ENCODE measurements at places on chromosomes 6 and 20.

DNA sequence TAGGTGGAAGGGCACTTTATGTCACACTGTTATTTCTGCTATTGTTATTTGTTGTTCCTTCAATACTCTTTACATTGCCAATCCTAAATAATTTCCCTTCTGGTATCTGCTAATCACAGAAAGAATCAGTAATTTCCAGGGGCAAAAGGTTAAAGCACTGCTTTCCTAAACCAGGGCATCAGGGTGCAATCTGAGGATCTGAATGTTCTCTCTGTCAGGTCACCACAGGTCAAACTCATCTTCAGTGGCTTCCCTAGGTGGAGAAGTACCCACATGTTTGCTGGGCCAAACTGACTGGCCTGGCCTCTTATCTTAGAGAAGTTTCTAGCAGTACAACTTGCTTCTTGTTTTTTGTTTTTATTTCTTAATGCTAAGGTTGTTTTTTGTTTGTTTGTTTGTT, 118.7 kb downstream of the OPRM1 start:
- DNase-seq = no peak

DNA sequence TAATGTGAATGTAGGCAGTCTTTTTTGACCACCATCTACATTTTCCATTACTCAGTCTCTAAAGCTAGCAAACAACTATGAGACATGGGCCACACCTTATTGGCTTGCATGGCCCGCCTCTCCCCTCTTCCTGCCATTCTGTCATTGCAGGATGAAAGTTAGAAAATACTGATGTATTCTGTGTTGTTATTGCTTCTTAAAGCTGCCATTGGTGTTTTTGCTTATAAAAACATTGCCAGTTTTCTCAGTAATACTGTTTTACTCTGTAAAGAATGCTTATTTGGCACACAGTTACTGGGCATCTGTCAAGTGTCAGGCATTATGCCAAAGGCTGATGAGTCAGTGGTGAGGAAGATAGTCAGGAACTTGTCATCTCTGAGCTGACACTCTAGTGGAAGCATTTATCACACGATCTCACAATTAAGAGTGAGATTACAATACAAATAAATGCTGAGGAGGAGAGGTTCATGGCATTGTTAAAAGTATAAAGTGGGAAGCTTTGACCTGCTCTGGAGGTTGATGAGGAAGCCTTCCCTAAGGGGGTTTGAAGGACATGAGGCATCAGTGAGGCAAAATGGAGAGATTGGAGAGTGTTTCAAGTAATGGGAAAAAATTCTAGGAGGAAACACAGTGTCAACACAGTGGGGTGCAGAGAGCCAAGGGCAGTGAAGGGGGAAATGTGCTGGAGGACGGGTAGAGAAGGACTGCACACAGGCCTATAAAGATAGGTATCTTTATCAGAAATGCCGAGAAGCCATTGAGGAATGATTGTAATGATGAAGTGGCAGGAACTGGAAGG, 14.7 kb downstream of the KLHL32 start:
- DNase-seq = peak; percentile 70

DNA sequence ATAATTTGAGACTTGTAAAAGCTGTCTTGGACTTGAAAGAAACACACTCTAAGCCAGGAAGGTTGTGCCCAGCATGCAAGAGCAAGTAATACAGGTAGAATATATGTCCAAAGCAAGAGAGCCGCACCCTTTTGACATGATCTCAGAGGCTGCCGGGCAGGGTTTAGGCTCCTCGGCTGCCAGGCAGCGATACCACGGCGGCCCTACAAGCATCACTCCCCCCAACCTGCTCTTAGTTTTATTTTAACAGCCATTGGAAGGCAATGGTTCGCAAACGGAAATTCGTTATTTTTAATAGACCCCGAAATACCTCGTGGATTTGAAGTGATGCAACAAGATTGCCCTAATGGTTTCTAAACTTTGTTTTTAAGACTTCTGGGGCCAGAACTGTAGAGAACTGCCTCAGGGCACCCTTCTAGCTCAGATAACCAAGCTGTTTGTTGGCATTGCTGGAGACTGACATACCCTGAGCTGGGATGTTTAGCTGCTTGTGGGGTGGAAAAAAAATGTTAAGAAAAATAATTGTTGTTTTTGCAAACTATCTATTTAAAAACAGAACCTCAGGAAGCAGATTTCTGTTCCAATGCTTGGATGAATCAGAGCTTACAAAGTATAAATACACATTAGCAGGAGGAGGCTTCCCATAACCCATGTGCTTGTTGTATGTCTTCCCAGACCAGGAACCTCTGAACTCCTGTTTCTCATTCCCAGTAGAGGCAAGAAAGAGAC, 39.0 kb downstream of the JAG1 start:
- no peak for DNase-seq

DNA sequence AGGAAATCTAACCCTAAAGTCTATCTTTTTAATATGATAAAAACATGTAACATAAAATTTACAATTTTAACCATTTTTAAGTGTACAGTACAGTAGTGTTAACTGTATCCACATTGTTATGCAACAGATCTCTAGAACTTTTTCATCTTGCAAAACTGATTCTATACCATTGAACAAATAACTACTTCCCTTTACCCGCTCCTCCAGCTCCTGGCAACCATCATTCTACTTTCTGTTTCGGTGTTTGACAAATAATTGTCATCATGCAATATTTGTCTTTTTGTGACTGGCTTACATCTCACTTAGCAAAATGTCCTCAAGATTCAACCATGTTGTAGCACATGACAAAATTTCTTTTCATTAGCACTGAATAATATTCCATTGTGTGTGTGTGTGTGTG, 203.2 kb downstream of the SIM1 start:
- DNase-seq = no peak

DNA sequence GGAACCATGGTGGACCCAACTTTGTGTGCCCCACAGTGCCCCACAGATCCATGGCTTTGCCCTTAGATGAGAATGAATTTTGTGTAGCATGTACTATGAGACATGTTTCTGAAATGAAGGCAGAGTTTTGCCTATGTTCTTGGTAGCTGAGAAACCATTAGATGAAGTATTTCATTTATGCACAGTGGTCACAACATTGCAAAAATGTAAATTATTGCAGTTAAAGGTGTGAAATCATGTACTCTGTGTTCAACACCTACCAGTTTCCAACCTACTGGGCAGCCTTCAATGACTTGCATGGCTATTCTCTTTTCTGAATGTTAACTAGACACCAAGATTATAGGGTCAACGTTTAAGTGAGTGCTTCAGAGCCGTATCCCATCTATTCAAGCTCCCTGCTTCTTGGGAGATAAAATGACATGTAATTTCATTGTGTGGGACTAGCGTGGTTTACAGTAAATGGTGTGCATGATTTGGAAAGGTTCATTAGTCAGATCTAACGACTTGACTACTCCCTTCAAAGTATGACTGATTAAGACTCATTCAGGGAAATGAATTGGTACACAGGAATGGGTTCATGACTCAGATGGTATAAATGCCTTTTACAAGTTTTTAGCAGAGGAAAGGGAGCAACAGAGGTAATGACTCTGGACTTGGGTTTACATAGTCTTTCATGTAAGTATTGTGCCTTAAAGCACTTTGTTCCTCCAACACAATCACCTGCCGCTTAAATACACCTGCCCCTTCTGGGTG, 106.1 kb upstream of the AKIRIN2 start:
- DNase-seq = peak; percentile 75

DNA sequence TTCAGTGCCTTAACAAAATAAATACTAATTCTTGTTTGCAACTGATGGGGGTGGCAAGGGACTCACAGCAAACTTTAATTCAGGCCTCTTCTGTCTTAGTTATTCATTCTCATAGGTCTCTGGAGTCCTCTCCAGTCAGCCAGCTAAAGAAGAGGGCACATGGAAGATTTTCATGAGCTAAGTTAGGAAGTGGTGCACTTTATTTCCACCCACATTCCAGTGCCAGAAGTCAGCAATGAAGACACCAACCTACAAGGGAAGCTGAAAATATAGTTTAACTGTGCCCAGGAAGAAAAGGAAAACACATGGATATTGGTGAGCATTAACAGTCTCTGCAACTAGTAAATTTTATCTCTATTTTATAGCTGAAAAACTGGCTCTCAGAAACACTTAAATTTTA, 16.7 kb upstream of the IRAK1BP1 start:
- peak; percentile 7 for DNase-seq

DNA sequence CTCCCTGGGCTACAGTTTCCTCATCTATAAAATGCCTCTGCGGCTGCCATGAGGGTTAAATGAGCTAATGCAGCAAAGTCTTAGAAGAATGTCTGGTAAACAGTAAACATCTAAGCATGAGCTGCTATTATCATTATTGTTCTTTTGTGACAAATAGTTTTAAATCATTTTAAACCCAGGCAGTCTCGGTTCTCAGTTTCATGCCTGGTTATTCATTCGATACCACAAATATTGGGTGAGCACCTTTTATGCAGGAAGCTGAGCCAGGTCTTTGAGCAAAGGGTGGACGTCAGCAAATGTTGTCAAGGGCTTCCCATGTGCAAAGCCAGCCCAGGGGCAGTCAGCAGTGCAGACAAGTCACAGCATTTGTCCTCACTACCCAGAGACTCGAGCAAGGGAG, 128.7 kb downstream of the NFATC2 start:
- DNase-seq = no peak

DNA sequence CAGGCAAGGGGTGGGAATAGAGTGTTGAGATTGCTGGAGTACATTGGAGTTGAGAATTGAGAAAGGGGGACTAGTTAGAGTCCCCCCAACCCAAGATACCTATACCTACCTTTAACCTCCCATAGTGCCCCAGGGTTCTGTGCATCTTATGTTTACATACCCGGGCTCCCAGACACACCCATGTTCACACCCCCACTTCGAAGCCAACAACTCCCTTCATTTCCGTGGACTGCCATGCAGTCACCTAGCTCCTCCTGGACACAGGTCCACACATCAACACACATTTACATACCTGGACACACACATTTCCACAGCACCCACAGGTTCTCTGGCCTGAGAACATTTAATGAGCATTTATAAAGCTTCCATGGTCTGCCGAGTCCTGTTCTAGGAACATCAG, 5.1 kb downstream of the TMEM63B start:
- DNase-seq = no peak

GRCh38 chr6:149081281-149081680, 236.2 kb upstream of the TAB2 start:
- no peak for DNase-seq

GRCh38 chr6:5624256-5624655, 362.9 kb downstream of the FARS2 start:
- DNase-seq = no peak

DNA sequence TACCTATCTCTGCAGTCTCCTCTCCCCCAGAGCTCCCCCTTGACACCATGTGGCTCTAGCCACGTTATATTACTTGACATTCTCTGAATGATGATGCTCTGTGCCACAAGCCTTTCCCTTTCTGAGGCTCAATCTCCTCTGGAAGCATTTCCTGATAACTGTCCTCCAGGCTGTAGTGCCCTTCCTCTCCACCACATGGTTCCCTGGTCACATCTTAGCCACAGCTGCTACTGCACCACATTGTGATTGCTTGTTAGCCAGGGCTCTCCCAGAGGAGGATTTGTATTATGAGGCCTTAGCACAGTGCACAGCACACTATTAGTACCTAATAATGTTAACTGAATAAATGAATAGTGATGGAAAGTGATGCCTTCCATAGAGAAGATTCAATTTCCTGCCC, 63.9 kb upstream of the RCAN2 start:
- DNase-seq = no peak

DNA sequence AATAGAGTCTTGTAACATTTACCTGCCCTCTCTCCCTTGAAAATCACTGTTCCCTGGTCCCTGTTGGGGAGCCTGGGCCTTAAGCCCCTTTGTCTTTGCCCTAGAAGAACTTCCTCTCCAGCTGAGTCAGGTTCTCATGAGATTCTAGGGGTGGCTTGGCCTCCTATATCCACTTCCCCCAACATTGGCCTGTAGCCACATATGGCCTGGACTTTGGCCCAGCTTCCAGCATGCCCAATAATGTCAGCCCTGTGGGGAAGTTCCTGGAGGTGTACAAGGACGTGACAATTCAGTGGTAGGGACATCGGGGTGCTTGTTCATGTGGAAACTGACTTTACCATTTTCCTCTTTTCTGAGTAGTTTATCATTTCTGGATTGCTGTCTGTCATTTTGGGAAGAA, 17.2 kb upstream of the MAS1L start:
- no peak for DNase-seq

DNA sequence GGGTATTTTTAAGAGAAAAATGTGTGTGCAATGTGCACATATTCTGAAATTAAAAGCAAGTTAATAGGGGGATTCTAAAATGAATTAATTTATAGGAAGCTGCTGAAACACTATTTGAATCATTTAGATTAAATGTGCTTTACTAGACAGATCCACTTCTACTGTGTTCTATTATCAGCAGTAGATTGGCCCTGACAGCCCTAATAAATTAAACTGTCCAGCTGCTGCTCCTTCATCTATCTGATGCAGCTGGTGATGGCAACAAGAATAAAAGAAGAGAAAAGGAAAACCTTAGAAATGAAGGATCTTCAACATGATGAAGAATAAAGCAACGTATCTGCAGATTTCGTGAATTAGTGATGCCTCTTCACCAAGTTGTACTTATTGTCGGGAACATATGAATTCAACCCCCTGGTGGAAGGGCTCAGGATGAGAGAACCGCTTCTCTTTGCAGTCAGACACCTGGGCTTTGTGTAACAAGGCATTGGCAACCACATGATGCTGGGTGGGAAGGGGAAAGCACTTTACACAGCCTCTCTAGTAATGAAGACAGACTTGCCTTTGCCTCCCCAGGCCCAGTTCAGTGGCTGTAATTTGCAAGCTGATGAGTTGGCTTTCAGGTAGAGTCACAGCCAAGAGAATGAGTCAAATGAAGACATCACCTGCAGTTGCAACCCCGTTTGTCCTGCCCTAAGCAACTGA, 94.4 kb downstream of the LAMP5 start:
- DNase-seq = no peak

- no peak for DNase-seq
These were observed 121.7 kb downstream of the BCAS1 start for GRCh38 chr20:53948383-53949318.

DNA sequence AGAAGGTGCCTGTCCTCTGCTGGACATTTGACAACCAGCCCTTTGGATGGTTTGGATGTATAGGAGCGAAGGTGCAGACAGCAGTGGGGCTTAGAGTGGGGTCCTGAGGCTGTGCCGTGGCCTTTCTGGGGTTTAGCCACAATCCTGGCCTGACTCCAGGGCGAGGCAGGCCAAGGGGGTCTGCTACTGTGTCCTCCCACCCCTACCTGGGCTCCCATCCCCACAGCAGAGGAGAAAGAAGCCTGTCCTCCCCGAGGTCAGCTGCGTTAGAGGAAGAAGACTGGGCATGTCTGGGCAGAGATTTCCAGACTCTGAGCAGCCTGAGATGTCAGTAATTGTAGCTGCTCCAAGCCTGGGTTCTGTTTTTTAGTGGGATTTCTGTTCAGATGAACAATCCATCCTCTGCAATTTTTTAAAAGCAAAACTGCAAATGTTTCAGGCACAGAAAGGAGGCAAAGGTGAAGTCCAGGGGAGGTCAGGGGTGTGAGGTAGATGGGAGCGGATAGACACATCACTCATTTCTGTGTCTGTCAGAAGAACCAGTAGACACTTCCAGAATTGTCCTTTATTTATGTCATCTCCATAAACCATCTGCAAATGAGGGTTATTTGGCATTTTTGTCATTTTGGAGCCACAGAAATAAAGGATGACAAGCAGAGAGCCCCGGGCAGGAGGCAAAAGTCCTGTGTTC, 1.3 kb upstream of the CDKN1A start:
- no peak for DNase-seq
